ENCODE measurements at places on chromosomes 2 and 18.

DNA sequence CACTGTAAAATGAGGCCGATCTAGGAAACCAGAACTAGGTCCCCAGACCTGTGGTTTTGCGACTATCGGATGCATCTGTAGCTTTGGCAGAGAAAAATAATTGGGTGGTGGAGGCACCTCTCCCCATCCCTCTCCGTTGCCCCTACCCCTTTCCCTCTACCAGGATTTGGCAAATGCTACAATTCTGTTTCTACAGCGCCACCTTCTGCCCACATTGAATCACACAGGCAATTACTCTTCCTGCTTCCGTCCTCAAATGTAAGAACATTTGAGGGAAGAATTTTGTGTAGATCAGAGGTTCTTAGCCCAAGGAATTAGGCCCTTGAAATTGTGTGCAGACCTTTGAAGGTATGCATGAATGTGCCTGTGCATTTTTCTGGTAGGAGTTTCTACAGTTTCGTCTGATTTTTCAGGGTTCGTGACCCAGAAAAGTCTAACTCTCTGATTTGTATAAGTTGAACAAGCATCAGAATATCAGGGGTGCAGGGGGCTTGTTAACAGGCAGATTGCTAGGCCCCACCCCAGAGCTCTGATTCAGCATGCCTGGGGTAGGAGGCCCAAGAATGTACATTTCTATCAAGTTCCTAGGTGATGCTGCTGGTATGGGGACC lies 11.2 kb downstream of the ATP6V1B1 start:
- DNase-seq: peak; percentile 15

- DNase-seq: no peak
Measured at GRCh38 chr2:33673937-33674336, 74.8 kb upstream of the FAM98A start.

DNA sequence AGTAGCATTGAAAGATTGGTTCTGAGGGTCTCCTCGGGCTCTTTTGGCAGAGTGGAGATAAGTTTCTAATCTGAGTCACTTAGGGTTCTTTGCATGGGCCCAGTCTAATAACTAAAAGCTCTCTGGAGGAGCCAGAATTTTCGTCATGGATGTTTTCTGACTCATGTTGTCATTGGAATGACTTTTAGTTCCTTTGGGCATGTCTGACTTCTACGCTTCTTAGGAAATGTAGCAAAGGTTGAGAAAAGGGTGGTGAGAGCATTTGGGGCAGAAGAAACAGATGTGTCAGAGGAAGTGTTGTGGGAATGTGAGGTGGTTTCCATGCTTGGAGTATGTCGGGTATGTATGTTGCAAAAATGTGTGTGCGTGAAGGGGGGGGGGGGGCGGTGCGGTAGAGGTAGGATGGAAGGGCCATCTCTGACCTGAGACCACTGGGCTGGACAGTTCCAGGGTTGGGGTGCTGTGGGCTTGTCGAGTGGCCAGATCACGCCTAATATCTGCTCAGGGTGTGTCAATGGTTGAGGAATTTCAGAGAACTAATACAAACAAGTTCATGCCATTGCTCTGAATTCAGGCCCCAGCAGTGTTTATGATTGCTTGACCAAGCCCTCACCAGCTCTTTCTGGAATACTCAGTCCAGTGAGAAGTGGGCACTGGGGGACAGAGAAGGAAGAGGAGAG lies 26.9 kb downstream of the KLHL29 start:
- no peak for DNase-seq

GRCh38 chr2:68770271-68771111 lies 35.9 kb downstream of the ARHGAP25 start:
- no peak for DNase-seq

DNA sequence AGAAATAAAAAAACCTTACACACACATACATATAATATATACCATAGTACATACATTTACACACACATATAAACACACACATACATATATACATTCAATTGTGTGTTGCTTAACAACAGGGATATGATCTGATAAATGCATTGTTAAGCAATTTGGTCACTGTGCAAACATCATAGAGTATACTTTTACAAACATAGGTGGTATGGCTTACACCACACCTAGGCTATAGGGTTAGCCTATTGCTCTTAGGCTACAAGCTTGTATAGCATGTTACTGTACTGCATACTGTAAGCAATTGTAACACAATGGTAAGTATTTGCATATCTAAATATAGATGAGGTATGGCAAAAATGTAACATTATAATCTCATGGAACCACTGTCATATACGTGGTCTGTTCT lies 156.8 kb upstream of the ERBB4 start:
- DNase-seq: no peak

GRCh38 chr2:32745191-32745590 lies 117.3 kb downstream of the TTC27 start:
- no peak for DNase-seq

- DNase-seq: no peak
Measured at GRCh38 chr2:233919938-233920337, 2.8 kb downstream of the TRPM8 start.

GRCh38 chr2:26088038-26088643 lies 54.3 kb downstream of the RAB10 start:
- no peak for DNase-seq

GRCh38 chr18:31680831-31681568 lies 3.4 kb downstream of the B4GALT6 start:
- DNase-seq: no peak

DNA sequence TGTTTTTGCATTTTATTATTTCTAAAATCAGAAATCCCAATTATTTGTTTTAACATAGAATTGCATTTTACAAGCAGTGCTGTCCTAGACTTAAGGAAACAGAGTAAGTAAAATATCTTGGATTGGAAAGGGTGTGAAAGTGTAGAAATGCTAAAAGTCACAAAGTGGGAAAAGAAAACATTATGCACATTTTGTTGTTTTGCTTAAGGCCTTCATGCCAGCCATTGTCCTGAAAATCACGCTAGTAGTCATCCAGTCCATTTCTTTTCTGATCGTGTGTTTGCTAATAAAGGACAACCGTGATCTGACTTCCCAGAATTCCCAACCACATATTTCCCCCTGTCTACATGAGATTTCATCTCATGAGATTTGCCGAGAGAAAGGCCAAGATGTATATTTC lies 199.1 kb downstream of the PTGR3 start:
- no peak for DNase-seq

DNA sequence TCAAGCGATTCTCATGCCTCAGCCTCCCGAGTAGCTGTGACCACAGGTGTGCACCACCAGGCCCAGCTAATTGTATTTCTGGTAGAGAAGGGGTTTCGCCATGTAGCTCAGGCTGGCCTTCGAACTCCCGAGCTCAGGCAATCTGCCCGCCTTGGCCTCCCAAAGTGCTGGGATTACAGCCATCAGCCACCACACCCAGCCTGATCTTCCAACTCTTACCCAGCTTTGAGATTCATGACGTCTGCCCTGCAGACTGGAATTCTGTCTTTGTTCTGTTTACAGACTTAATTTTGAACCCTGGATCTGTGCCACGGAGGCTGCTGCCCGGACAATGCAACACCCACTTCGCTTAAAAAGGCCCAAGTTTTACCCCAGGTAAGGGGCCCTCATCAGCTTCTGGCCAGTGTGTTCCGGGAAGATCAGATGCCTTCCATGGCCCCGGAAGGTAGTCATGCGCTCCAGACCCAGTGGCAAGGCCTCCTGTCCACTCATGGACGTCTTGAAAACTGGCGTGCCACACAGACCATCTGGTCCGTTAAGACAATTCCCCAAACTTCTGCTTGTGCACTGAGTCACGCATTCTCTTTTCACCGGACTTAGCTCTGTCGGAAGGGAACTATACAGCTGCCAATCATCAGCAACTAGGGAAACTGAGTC lies 5.5 kb downstream of the PXDN start:
- DNase-seq: no peak

DNA sequence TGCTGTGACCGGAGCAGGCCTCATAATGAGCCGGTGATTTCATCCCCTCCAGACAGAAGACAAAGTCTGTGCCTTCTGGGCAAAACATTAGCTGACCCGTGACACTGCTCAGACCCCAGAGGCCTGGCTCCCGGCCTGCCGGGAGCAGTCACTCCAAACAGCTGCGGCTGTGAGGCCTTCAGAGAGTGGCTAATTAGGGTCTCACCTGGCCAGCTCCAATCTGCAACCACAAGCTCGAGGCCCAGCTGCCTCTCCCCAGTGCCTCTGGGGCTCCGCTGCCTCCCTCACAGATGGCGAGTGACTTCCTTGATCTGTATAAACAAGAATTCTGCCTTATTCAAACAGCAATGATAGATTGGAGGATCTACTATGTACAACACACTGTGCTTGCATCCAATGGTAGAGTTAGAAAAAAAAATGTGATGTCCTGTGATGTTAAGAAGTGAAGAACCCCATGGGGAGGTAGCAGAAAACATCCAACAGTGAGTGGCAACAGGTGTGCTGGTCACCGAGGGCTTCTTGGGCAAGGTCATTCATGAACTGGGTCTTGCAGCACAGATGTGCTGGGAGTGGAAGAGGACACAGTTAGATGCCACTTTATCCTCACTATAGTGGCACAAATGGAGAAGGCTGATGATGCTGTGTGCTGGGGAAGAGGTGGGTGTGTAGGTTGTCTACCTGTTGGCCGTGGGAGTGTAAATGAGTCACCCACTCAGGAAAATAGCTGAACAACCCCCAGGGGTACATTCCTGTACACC lies 98.2 kb upstream of the ASAP2 start:
- no peak for DNase-seq
